NCI-H1417 (cell line): ENCODE measurements at places on chromosomes 6 and 20.

DNA sequence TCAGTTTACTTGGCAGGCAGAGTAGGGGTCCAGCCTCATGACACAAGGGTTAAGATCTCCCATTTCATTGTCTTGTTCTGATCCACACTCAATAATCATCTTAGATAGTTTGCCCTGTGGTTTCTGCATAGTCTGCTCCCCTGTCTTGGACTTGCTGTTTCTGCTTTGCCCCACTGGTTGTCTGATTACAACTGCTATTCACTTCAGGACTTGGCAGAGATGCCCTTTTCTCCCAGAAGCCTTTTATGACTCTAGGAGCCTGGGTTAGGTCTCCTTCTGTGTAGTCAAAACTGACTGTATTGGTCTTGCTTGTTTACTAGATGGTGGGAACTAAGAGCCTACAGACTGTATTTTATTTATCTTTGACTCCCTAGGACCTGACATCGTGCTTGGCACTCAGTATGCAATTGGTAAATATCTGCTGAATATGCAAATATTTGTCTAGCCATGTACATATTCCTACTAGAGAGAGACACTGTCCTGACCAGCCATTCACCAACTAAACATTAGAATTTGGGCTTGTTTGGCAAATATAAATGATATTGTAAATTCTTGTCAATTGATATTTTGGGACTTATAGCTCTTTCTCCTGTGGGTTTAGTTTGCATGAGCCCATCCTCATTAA, 165.9 kb upstream of the KCNK16 start:
- DNase-seq: no peak

GRCh38 chr6:16380220-16380809, 141.9 kb downstream of the GMPR start:
- DNase-seq: peak; percentile 22

DNA sequence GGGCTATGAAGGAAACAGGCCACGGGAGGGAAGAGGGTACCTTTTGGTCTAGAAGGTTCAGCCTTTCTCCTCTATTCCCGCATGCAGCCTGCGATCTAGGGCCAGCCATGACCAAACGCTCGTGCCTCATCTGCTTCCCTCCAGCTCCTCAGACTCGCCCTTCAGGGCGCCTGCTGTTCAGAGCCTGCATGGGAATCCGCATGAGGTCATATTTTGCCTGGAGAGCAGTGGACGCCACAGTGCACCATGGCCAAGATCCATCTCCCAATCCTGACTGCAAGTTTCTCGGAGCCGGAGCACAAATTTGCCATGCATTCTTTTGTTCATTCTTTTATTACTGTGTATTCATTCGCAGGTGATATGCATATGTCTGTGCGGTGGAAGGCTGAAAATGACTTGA, 608.1 kb downstream of the QKI start:
- DNase-seq: no peak

GRCh38 chr6:117605169-117605826, 3.0 kb upstream of the GOPC start:
- peak; percentile 53 for DNase-seq

- no peak for DNase-seq
Measured at GRCh38 chr20:33669224-33669623, 2.5 kb downstream of the ACTL10 start.

DNA sequence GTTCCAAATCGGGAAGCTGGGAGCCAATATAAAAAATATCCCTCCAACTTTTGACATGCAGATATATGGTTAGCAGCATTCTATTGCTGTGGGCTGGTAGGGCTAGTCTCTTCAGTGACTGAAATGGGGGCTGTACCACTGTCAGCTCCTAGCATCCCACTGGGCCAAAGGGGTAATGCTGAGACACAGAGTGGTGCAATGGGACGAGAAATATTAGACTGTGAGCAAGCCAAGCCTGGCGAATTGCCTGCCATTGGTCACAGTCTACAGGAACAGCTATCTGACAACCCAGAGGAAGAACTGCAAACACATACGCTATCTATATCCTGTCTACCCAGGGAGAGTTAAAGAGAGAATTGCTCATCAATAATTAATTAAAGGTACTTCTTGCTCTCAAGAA, 3.5 kb downstream of the SLC35F1 start:
- DNase-seq: no peak

DNA sequence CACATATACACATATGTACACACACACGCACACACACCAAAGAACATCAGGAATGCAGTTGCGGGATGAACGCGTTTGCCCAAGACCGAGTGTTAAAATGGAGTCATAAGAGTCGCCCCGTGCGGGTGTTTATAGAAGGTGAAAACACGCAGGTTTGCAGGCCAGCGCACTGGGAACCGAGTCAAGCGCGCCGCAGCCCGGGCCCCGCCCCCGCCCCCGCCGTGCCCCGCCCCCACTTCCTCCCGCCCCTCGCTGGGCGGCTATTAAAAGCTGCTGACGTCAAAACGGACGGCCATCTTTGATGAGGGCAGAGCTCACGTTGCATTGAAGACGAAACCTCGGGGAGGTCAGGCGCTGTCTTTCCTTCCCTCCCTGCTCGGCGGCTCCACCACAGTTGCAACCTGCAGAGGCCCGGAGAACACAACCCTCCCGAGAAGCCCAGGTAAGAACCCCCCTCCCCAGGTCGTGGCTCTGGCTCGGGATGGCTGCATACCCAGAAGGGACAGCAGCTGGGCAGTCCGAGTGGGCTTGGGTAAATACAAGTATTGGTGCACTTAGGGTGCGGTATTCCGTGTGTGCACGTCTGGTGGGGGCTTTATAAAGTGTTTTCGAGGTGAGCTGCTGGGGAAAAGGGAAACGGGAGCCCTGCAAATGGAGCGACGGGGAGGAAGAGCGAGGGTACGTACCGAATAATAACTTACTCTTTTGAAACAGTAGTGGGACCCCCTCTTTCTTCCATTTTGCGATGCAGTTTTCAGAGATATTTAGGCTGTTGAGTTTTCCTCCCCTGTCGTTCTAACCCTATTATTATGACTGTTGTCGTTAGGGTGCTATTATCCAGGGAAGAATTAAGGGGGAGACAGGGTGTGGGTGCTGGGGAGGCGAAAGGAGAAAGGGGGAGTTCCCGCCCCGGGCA, at the start of gene SNAP25:
TSS of gene SNAP25 (plus strand) at position 295 of the 916 bp plus-strand sequence. CDS start 56,662 bp downstream, outside the sequence.
- peak; percentile 94 for DNase-seq

- no peak for DNase-seq
Measured at GRCh38 chr6:105896052-105896820, 189.9 kb upstream of the PRDM1 start.

GRCh38 chr20:44830995-44831394, 20.6 kb upstream of the RIMS4 start:
- no peak for DNase-seq

DNA sequence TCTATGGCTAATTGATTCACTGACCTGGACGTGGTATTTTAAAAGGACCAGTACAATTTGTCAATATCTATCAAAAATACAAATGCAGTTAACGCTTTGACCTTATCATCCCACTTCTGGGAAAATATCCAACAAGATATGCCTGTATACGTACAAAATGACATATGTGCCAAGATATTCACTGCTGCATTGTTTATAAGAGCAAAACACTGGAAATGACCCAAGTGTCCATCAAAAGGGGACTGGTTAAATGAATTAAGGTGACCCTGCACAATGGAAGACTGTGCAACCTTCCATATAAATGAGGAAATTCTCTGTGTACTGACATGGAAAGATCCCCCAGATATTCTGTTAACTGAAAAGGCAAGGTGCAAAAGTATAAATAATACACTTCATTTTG, 13.9 kb downstream of the TRAM2 start:
- no peak for DNase-seq

- no peak for DNase-seq
Measured at GRCh38 chr20:14453259-14453658, 115.8 kb upstream of the FLRT3 start.

DNA sequence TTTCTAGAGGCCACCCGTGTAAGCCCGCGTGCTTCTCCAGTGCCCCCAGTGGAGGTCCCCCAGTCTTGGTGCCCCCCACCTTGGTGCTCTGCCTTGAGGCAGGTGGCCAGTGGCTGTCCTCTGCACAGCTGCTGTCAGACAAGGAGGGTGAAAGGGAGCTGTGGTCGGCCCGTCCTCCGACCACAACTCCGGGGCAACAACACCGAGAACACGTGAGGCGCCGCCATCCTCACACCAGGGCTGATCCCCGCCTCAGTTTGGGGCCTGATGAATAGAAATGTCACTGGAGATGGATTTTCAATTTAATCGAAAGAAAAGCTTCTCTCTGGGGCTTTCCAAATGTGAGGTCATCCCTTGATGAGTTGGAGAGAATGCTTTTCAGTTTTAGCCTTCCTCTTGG, 304.6 kb downstream of the CDH4 start:
- DNase-seq: no peak

GRCh38 chr6:138309695-138310094, 68.0 kb upstream of the SMIM28 start:
- no peak for DNase-seq

- no peak for DNase-seq
Measured at GRCh38 chr6:28497893-28498292, 17.7 kb downstream of the GPX6 start.

GRCh38 chr6:110270165-110270564, 88.0 kb downstream of the METTL24 start:
- DNase-seq: no peak

GRCh38 chr20:16955971-16956370, 207.8 kb downstream of the OTOR start:
- peak; percentile 9 for DNase-seq

DNA sequence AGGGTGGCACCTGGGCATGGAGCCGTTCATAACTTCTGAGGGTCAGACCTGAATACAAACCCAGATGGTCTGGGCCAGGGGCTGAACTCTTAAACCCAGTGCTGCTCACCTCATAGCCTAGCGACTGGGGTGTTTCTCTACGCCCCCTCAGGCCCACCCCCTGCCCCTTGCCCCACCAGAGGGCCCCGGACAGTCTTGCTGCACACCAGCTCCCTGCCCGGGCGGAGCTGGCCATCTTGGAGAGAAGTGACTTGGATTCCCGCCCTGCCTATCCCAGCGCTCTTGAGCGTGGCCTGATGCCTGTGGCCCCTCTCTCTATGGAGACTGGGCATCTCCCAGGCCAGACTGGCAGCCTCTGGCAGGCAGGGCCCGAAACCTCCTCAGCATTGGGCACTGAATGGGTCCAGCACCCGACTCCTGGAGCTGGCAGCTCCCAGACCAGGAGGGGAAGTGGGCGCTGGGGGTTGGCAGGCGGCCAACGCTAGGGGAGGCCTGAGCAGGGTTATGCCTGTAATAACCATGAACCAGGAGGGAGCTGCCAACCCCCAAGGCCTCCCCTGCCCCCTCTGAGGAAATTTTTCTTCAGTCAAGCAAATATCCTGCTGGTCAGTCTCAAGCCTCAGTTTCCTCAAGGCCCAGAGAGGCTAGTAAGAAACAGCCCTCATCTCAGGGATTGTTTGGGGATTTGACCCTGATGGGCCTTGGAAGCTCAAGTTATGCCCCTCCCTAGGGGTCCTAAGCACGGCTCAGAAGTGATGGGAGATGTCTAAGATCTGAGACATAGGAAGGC, 169.5 kb downstream of the VEGFA start:
- DNase-seq: no peak
